ENCODE measurements at places on chromosomes 11 and 22.

- no peak for DNase-seq
Observed at GRCh38 chr11:77100166-77101042, 2.2 kb upstream of the OMP start.

GRCh38 chr11:118133816-118134215 is 18.8 kb downstream of the SCN4B start:
- DNase-seq = no peak

DNA sequence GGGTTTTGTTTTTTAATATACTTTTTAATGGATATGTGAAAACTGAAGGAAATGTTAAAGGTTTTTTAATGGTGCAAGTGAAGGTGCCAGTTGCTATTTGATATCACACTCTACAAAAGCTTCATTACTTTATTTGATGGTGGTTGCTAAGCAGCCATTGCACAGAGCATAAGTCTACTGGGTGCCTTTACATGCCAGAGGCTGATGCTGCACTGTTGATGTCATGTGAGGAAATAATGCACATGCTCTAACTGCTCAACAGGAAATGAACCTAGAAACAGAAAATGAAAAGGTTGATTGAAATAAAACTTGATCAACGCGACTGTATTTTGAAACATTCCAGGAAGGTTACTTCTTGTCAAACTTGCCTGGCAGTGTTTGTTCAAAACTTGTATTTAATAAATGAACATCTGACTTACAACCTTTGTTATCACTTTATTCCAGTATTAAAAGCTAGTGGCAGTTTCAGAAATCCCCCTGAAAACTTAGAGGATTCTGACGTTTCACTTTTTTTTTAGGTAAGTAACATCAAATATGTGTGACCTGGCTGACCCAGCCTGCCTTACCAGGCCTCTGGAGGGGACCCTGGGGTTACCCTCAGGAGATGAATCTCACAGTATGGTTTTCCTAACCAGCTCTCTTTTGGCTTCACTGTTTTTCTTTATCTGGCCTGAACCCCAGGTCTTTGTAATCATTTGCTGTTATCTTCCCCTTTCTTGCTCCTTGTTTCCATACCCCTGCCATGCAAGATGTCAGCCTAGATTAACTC is 2.4 kb upstream of the ATP5MG start:
- peak; percentile 78 for DNase-seq

DNA sequence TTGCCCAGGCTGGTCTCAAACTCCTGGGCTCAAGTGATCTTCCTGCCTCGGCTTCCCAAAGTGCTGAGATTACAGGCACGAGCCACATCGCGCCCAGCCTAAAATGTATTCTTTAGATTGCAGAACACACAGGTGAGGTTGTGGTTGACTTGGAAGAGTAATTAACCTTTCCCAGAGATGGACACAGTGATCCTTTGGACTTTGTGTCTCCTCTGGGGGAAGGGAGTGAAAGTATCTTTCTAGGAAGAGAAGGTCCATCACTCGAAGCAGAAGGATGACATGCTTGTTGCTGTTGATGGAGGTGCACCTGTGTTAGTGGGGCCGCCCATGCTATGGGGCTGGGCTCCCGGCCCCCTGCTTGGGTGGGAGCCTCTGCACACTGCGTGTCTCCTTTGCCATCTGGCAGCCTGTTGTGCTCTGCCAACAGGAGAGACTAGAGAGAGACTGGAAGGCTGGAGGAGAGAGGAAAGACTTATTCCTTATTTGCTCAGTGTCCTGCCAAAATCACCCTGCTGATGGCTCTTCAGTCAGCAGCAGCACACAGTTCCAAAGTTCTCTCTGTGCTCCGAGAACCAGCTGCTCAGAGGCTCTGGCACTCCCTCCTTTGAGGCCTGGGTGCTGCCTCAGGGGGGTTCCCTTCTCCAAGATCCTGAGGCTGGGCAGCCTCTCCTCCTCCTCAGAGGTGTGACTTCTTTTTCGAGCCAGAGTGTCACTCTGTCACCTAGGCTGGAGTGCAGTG is 33.1 kb upstream of the CYB5R3 start:
- DNase-seq = no peak

GRCh38 chr11:81787584-81788049 is 946.0 kb downstream of the FAM181B start:
- DNase-seq = peak; percentile 33

- no peak for DNase-seq
Observed at GRCh38 chr11:127994736-127995135, 592.6 kb downstream of the ETS1 start.

DNA sequence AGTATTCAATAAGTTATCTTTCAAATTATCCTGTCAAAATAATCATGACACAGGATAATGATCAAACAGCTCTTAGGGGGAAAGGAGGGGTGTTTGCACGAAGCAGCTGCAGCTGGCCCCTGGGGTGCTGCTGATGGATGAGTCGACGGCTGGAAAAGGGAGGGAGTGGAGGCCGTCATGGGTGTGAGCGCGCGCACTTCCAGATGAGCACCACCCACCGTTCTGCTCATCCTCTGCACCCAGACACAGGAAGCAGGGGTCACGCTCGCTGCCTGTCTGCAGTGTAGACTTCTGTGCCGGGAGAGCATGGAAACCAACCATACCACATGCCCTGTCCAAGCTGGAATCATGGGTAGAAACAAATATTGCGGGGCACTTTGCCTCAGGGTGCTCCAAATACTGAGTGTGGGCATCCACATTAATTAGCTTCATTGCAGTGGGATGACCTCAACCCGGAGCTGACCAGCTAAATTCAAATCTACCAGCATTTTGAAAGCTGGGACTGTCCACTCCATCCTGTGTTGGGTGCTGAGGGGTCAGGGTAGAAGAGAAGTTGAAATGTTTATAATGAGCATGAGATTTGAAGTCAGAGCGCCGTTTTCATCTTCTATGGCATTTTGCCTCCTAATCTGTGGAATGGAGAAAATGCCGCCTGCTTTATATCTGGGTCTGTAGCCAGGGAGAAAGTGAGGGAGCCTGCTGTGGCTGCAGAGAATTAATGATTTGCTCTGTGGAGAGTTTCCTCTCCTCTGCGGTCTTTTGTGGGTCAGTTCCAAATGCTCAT is 802.4 kb downstream of the TBC1D22A start:
- DNase-seq = no peak

- peak; percentile 93 for DNase-seq
Observed at GRCh38 chr22:41682033-41682807, 6.4 kb downstream of the SNU13 start.

GRCh38 chr11:92917927-92918326 is 51.5 kb upstream of the MTNR1B start:
- DNase-seq = no peak

GRCh38 chr11:12871788-12872321 is 137.3 kb upstream of the RASSF10 start:
- DNase-seq = no peak

DNA sequence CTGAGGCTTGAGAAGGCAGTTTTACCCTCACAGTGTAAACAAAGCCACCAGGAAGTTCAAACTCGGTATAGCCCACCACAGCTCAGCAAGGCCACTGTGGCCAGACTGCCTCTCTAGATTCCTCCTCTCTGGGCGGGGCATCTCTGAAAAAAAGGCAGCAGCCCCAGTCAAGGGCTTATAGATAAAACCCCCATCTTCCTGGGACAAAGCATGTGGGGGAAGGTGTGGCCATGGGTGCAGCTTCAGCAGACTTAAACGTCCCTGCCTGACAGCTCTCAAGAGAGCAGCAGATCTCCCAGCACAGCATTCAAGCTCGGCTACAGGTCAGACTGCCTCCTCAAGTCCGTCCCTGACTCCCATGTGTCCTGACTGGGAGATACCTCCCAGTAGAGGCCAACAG is 69.7 kb downstream of the TTC28 start:
- DNase-seq = no peak

GRCh38 chr22:43272869-43273318 is 70.3 kb downstream of the SCUBE1 start:
- DNase-seq = no peak

DNA sequence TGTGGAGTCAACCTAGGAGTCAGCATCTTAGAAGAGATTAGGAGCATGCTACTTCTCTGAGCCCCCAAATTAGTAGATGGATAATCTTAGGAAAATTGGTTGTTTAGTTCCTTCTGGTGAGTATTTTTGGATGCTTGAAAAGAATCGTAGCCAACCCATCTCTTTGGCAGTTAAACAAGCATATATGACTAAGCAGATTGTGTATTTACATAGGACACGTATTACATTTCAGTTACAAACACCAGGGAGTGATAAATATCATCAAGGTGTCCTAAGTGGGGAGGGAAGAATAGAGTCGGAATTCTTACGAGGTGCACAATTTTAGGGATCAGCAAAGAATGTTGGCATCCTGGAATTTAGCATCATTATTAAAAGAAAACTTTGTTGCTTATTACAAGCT is 13.5 kb downstream of the PLET1 start:
- no peak for DNase-seq

GRCh38 chr11:17443000-17443399 is 33.6 kb downstream of the ABCC8 start:
- no peak for DNase-seq

- DNase-seq = no peak
Observed at GRCh38 chr11:36033082-36033751, 89.4 kb downstream of the LDLRAD3 start.

DNA sequence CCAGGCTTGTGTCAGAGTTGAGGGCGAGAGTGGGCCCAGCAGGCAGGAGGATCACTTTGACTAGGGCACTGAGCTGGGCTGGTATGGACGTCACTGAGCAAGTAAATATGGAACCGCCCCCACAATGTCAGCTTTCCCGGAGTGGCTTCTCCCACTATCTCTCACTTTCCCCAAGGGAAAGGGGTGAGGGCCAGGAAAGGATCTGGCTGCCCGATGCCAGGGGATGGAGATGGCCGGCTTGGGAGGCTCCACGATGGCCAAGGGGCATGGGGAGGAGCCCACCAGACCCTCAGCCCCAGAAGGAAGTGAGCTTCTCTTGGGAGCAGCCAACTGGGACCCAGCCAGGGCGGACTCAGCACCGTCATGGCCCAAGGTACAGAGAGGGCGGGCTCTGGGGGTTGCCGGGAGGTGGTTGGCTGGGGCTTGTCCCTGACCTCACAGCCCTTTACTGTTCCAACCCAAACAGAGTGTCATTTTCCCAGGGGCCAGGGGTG is 8.7 kb downstream of the PRDM11 start:
- DNase-seq = no peak

- no peak for DNase-seq
Observed at GRCh38 chr11:46913484-46913883, 4.9 kb downstream of the LRP4 start.

DNA sequence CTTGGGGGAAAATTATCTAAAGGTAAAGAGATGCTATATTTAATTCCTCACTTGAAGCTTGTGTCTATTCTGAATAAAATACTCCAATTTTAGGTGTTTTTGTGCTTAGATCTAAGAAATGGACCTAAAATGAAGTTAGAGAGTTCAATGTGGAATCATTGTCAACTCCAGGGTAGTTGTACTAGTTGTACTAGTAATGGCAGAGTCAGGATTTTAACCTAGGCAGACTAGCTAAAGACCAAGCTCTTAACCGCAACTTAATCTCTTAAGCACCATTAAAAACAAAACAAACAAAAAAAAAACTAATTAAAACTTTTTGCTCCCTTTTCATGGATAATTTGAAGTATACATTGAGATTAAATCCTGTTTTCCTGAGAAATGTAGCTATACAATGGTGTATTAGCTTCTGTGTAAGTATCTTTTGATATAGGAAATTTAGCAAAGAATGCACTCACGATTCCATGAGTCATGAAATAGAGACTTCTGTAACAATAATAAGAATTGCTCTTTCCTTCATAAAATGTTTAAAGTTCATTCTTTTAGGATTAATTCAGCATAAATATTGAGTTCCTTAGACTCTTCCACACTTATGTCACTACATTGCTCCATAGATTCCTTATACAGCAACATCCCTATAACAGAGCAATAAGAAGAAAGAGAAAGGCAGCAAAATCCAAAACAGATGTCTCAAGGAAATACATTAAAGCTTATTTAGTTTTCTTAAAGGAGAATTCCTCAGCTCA is 26.5 kb upstream of the SOX6 start:
- no peak for DNase-seq

DNA sequence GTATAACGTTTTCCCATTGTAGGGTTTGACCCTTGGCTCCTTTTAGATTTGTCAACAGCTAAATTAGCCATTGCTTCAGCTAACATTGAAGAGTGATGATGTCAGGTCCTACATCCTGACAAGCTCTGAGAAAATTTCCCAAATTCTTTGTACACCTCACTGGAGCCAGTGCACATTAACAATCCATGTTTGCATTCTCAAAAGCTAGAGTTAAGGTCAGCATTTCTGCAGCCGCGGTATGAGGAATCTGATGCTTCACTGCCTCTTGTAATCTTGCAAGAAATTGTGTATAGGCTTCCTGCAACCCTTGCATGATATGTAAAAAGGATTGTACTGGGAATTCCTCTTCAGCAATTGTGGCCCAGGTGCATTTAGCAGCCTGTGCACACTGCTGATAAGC is 33.1 kb upstream of the NCAM1 start:
- DNase-seq = no peak

- DNase-seq = peak; percentile 47
Observed at GRCh38 chr11:18802381-18803257, 11.0 kb upstream of the PTPN5 start.

GRCh38 chr11:60699936-60700335 is 524 bp downstream of the MS4A8 start:
- no peak for DNase-seq

- peak; percentile 99 for DNase-seq
Observed at GRCh38 chr11:62709247-62710000, 1.9 kb downstream of the GNG3 start.

Data from B cell (primary cell).